ENCODE measurements at places on chromosomes 2 and 18.

GRCh38 chr2:4134551-4135550 lies 431.5 kb downstream of the DCDC2C start:
- DNase-seq, result no peak

GRCh38 chr2:8120506-8120860 lies 561.4 kb upstream of the ID2 start:
- DNase-seq, result no peak

DNA sequence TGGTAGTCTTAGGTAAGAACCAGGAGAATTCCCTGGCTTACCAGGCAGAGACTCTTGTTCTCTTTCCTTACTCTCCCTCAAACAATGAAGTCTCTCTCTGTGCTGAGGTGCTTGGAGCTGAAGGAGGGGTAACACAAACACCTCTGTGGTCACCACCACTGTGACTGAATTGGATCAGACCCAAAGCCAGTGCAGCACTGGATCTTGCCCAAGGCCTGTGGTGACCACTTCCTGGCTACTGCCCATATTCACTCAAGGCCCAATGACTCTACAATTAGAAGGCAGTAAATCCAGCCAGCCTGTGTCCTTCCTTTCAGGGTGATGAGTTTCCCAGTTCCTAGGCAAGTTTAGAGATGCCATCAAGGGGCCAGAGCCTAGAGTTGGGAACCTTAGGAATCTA lies 706.8 kb downstream of the SLC4A3 start:
- DNase-seq, result no peak

GRCh38 chr2:8639122-8639635 lies 42.7 kb upstream of the ID2 start:
- no peak for DNase-seq

DNA sequence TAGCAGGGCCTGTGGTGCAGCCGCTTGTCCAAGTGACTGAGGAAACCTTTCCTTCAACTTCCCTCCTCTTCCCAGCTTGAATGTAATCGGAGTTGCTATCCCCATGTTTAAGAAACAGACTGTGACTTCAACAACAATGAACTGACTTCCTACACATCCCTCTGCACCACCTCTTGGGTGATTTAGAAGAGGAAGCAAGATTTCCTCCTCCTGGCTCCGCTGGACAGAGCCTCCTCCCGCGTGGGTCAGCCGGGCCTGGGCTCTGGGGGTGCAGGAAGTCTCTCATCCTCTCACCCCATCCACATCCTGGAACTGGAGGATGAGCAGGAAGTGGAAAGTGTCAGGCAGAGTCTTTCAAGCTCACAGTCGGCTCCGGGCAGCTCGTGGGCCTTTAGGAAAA lies 84.3 kb downstream of the GATA6 start:
- DNase-seq, result peak; percentile 10

GRCh38 chr2:28835781-28836180 lies 25.1 kb downstream of the SPDYA start:
- DNase-seq, result peak; percentile 11

DNA sequence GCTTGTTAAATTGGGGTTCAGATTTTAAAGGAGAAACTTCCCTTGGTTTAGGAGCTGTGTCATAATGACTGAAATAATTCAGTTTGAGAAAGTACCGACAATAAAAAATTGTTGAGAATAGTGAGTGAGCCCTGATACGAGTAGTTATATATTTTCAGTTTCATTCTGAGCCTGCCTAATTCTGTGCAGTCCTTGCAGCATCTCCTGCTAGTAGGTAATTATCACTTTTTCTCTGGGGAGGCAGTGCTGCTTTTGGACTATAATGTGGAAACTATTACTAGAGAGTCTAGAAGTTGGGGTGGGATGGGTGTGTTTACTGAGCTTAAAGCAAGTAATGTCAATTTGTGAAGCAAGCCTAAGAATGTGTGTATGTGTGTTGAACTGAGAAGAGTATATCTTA lies 21.7 kb downstream of the ZNF638 start:
- no peak for DNase-seq
